Urothelium cell line (cell line): ENCODE measurements at places on chromosomes 11 and 22.

- no peak for DNase-seq
These were observed 5.2 kb downstream of the DGAT2 start for GRCh38 chr11:75773595-75774353.

- DNase-seq = no peak
These were observed 92.3 kb upstream of the C11orf87 start for GRCh38 chr11:109329716-109330115.

GRCh38 chr11:44399968-44400367 lies 90.0 kb upstream of the ALX4 start:
- DNase-seq = no peak

- peak; percentile 78 for DNase-seq
These were observed 59.6 kb downstream of the PISD start for GRCh38 chr22:31602259-31602952.

- DNase-seq = no peak
These were observed 378.4 kb downstream of the DDX10 start for GRCh38 chr11:109043315-109043714.

GRCh38 chr11:126113963-126114362 lies 51.3 kb upstream of the CDON start:
- no peak for DNase-seq

DNA sequence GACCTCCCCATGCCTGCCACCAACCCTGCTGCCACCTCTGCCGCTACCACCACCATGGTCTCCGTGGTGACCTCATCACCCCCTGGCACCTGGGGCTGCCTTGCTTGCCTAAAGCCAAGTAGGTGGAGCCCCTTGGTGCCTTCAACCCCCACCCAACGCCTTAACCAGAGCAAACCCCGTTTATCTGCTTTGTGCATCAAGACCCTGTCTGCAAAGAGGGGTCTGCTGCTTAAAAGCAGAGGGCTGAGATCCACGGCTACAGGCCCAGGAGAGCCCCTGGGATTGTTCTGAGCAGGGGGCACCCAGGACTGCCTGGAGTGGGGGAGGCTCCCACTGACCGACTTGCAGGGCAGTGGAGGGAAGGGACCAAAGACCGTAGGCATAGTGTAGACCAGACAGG lies 4.9 kb upstream of the PPIL2 start:
- DNase-seq = no peak

- peak; percentile 49 for DNase-seq
These were observed 9.4 kb downstream of the NCF4 start for GRCh38 chr22:36870250-36870649.

GRCh38 chr22:44915441-44915840 lies 94.4 kb downstream of the PHF21B start:
- no peak for DNase-seq

DNA sequence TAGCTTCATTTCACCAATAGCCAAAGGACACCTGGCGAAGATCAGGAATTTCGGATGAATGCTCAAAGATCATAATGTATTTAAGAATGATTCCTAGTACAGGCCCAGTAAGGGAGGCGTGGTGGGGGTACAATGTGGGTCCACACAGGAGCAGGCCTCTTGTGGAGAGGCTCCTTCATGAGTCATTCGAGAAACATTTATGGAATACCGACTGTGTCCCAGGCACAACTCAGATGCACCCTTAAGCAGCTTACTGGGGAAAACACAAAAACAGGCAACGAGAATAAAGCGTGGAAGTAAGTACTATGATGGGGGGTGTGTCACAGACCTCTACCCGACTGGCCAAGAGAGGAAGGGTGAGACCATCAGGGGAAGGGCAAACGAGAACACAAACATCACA lies 44.5 kb downstream of the SMCO4 start:
- DNase-seq = peak; percentile 75

DNA sequence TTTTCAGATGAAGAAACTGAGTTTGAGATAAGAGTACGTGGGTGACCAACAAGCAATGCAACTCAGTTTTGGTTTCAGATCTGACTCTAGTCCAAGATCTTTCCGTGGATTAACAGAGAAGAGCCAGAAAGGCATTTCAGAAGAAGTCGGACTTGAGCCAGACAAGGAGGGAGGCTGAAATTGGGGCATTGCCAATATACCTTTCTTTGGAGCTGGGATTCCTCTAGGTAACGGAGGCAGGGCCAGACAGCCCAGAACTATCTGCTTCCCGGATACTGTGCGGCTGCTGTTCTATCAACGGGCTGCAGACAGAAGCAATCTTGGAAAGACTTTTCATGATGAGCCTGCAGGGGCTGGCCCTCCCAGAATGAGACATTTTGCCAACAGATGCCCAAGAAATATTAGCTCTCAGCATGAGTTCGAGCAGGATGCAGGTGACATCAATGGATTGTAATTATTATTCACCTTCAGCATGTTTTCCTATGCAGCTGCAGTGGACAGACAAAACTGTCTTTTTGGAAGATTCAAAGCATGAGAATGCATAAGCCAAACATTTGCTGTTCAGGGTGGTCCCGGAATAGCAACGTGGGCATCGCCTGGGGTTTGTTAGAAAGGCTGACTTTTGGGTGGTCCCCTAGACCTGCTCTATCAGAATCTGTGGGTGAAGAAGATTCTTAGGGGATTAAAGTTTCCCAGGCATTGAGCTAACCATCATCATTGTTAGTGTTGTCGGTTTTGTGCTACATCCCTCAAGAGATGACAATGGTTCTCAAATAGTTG lies 95.7 kb downstream of the SCN3B start:
- DNase-seq = no peak

- no peak for DNase-seq
These were observed 19.1 kb downstream of the PIK3C2A start for GRCh38 chr11:17188675-17189074.

DNA sequence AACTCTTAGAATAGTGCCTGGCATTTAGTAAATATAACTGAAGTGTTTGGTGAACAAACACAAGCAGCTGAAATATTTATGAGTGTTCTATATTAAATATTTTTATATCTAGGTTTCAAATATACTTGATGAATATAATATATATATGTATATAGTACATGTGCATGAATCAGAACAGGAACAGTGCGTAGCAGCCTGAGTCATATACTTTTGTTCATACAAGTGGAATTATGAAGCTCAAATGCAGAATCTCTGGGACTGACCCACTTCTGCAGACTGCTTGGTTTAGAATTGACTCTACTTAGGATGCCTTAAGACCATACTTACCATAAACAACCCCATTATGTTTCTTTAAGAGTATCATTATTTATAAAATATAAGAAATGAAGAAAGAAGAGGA lies 997.8 kb upstream of the RAG2 start:
- DNase-seq = no peak

GRCh38 chr11:34049028-34049427 lies 2.5 kb upstream of the CAPRIN1 start:
- no peak for DNase-seq

GRCh38 chr11:85822814-85823213 lies 11.9 kb upstream of the SYTL2 start:
- DNase-seq = no peak

GRCh38 chr22:31577711-31578110 lies 81.4 kb downstream of the SFI1 start:
- DNase-seq = no peak

DNA sequence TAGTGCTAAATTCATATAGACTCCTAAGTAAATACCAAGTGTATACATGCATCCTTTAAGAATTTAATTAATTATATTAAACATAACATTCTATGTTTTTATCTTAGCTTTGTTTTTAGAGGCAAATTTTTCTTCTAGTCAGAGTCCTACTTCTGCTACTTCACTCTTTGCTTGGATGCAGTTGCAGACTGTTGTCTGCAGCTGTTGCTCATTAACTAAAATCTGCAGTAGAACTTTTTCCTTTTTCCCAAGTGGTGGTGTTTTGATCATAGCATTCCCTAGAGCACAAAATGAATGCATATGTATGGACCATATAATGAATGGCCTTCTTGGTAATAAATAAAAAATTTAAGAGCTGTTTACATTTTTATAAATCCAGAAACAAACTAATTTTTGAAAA lies 198.3 kb downstream of the CASP12 start:
- no peak for DNase-seq

- DNase-seq = no peak
These were observed 229.5 kb downstream of the AASDHPPT start for GRCh38 chr11:106306942-106307341.

DNA sequence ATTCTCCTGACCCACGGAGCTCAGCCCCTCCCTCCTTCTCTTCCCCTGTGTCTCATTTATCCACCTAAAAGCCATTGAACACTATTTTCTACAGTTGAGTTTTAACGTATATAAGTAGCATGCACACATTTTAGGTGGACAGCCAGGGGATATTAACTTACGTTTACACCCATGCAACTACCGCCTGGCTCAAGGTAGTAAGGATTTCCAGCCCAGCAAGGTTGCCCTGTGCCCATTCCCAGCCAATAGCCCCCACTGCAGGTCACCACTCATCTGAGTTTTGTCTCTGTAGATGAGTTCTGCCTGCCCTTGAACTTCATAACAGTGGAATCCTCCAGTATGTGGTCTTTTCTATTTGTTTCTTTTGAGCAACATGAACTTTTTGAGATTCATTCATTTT lies 65.4 kb downstream of the SMIM38 start:
- no peak for DNase-seq

- no peak for DNase-seq
These were observed 698.4 kb downstream of the TBC1D22A start for GRCh38 chr22:47460861-47461260.

DNA sequence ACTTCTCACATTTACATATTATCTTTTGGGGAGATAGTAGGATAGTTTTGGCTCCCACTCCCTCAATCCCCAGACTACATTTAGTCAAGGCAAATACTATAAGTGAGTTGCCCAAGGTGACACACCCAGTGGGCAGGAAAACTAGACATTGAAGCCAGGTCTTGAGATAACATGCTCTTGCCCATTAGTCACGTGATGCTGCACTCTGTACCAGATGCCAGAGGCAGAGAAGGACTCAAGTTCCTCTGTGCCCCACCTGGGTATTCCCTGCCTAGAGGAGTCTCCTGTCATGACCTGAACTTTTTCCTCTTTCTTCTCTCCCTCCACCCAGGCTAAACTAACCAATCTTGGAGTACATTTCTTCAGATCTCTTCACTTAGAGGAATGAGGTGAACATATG lies 484.9 kb downstream of the BUD13 start:
- DNase-seq = no peak

GRCh38 chr11:131888230-131888855 lies 517.9 kb downstream of the NTM start:
- peak; percentile 62 for DNase-seq

DNA sequence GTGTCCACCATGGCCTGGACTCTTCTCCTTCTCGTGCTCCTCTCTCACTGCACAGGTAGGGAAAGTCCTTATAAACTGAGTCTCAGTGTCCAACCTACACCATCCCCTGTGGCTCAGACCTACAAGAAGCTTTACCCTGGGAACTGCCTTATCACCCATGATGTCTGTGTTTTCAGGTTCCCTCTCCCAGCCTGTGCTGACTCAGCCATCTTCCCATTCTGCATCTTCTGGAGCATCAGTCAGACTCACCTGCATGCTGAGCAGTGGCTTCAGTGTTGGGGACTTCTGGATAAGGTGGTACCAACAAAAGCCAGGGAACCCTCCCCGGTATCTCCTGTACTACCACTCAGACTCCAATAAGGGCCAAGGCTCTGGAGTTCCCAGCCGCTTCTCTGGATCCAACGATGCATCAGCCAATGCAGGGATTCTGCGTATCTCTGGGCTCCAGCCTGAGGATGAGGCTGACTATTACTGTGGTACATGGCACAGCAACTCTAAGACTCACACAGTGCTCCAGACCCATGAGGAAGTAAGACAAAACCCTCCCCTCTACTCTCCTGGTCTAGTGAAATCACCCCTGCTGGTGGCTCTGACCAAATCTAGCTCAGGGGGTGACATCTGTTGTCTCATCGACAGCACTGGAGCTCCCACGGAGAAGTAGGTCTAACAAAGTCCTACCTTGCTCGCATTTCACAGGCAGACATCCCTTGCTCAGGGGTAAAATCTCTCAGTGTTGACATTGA lies 74.3 kb downstream of the VPREB1 start:
- no peak for DNase-seq

DNA sequence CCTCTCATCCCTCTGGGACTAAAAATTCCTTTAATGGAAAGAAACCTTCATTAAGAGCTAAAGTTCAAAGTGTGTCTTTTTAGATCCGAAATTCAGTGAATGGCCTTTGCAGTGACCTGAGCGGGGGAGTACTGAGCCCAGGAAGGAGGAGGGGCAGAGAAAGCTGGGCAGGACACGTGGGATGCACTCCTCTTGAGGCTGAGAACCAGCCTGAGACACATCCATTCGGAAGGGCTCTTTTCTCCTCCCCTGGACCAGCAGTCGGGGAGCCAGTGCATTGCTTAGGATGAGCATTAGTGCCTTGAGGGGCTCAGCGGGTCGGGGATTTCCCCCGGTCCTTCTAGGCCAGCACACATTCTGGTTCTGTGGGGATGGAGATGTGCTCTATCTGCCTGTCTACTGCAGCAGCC lies 258.9 kb upstream of the B3GAT1 start:
- DNase-seq = no peak

- no peak for DNase-seq
These were observed 64.8 kb downstream of the RAB30 start for GRCh38 chr11:83006877-83007330.

GRCh38 chr11:43916621-43917020 lies 25.8 kb upstream of the C11orf96 start:
- DNase-seq = no peak

DNA sequence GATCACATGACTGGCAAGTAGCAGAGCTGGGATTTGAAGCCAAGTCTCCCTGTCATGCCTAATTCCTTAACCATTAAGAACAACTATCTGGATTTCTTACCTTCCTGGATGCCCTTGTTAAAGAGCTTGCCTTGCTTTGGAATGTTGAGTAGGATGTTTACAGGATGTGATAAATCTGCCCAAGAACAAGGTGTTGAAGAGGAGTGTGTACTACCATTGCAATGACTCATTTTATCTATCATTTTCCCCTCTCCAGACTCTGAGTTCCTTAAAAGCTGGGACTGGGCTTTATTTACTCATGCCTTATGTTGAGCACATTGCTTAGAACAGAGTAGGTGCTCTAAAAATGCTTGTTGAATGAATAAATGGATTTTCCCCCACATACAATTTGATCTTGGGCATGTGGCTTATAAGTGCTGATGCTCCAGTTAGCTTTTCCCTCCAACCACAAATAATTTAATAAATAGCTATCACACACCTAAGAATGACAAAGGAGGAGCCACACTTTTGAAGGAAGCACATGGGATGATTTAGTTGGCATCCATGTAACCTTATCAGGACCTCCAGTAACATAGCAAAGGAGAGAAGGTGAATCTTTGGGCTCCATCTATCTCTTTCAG lies 268.6 kb upstream of the SESN3 start:
- peak; percentile 59 for DNase-seq

DNA sequence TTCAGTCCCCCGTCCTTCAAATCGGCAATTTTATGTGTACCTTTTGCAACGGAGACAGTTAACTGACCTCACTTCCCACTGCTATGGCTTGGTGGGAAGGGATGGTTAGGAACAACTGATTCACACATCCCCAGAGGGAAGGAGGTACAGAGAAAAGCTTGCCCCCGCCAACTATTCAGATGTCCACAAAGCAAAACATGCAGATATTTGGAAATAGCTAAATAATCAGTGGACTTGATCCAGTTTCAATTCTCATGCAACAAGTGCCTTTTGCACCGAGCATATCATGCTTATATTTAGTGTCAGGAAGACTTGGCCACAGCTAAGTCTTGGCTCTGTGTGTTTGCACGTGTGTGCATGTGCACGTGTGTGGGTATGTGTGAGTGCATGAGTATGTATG lies 144.6 kb downstream of the SNX19 start:
- DNase-seq = no peak
